ENCODE measurements at places on chromosomes 2 and 18.

- DNase-seq, result no peak
Measured at GRCh38 chr2:1987379-1987778, 243.1 kb upstream of the PXDN start.

GRCh38 chr2:113231064-113231463 lies 47.7 kb downstream of the PAX8 start:
- no peak for DNase-seq

DNA sequence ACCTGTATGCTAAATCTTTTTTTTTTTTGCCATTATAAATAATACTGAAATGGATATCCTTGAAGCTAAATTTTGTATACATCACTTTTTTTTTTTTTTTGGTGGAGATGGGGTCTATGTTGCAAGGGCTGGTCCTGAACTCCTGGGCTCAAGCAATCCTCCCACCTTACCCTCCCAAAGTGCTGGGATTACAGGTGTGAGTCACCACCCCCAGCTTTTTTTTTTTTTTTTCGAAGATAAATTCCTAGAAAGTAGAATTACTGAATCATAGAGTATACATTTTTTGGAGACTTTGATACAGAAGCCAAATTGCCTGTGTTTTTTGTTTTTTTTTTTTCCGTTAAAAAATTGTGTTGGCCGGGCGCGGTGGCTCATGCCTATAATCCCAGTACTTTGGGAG lies 51.0 kb upstream of the MCFD2 start:
- no peak for DNase-seq

DNA sequence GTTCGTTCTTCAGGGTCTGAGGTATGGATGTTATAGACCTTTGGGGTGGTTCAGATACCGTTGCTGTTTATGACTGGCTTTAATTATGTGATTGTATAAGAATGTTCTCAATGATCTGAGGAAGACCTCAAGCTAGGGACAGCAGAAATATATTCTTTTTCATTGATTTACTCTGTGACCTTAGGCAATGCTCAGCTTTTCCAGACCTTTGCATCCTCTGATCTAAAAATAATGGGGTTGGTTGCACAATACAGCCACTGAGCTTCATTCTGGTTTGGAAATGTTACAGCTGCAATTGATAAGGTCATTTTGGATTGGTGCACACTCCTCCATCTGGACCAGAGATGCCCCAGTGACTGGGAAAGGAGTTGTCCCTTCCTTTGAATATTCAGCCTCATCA lies 17.2 kb upstream of the CABYR start:
- DNase-seq, result no peak

- no peak for DNase-seq
Measured at GRCh38 chr2:182116774-182117173, 131.1 kb downstream of the PPP1R1C start.

- DNase-seq, result no peak
Measured at GRCh38 chr2:111712940-111713515, 171.0 kb downstream of the ANAPC1 start.

GRCh38 chr2:201558232-201558631 lies 85.1 kb downstream of the TMEM237 start:
- no peak for DNase-seq

GRCh38 chr2:199929262-199929661 lies 18.2 kb downstream of the C2orf69 start:
- no peak for DNase-seq

GRCh38 chr18:54191352-54191751 lies 33.1 kb downstream of the MBD2 start:
- DNase-seq, result no peak

- no peak for DNase-seq
Measured at GRCh38 chr2:44444881-44445280, 83.1 kb downstream of the CAMKMT start.

DNA sequence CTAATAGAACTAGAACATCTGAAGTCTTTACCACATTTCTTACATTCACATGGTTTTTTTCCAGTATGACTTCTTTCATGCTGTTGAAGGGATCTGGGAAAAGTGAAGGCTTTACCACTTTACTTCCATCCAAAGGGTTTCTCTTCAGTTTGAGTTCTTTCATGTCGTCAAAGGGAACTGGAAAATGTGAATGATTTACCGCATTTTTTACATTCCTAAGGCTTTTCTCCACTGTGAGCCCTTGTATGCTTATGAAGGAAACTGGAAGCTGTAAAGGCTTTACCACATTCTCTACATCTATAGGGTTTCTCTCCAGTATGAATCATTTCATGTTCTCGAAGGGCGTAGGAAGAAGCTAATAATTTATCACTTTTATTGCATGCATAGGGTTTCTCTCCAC lies 46.7 kb downstream of the NBEAL1 start:
- DNase-seq, result no peak

DNA sequence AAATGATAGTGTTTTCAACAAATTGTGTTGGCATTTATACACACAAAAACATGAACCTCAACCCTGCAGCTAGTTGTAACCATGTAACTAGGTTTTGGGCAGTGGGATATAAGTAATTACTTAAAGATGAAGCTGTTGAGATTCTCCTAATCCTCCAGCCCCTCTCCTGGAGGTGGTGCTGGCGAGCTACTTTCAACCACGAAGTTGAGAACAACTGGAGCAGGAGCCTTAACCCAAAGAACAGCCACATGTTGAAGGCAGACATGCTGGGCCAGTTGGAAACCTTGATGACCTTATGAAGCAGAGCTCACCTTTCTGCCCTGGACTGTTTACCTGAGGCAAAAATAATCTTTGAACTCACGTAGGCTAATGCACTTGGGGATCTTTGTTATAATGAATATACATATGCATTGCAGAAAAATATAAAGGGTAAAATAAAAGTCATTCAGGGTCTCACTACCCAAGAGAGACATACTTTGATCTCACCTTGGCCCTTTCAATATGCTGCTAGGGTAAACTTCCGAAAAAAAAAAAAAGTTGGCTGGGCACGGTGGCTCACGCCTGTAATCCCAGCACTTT lies 89.6 kb upstream of the NPAS2 start:
- no peak for DNase-seq

- no peak for DNase-seq
Measured at GRCh38 chr2:110116033-110116710, 550 bp upstream of the MALL start.

- DNase-seq, result no peak
Measured at GRCh38 chr2:25285265-25286024, 56.3 kb downstream of the DNMT3A start.

- no peak for DNase-seq
Measured at GRCh38 chr2:124136110-124136509, 111.0 kb downstream of the CNTNAP5 start.

DNA sequence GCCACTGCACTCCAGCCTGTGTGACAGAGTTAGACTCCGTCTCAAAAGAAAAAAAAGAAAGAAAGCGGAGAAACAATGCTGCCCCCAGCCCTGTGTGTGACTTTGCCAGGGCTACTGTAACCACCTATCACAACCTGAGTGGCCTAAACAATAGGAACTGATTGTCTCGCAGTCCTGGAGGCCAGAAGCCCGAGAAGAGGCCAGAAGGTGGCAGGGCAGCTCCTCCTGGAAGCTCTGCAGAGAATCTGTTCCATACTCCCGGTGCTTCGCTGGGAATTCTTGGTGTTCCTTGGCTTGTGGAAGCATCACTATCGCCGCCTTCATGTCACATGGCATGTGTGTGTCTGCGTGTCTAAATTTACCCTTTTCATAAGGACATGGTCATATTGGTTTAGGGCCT lies 14.4 kb upstream of the RAB17 start:
- no peak for DNase-seq

- no peak for DNase-seq
Measured at GRCh38 chr18:38611036-38611964, 1045.7 kb upstream of the CELF4 start.

GRCh38 chr2:16382451-16382850 lies 283.2 kb downstream of the CYRIA start:
- DNase-seq, result no peak

DNA sequence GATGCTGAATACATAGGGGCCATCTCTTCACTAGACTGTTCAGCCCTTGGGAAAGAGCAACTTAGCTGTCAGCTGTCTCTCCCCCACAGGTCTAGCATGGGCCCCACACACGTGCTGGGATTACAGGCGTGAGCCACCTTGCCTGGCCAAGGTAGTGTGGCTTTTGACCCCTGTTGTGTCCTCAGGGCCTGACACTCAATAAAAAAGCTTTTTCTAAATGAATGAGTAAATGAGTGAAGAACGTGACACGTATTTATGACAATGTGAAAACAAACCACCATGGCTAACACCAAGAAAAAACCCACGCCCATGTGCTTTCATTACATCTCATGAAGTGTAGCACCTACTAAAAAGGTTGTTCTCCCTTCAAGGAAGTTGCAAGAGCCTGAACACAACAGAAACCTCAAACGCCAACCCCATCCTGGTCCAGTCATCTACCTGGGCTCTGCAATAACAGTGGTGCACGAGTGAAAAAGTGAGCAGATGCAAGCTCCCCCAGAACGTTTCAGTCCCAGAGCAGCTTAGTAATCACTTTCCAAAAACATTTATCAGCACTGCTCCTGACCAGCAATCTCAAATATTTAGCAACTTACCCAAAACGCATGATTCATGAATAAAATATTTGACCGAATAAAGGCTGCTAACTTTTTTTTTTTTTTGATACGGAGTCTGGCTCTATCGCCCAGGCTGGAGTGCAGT lies 3.4 kb downstream of the WDFY1 start:
- no peak for DNase-seq

DNA sequence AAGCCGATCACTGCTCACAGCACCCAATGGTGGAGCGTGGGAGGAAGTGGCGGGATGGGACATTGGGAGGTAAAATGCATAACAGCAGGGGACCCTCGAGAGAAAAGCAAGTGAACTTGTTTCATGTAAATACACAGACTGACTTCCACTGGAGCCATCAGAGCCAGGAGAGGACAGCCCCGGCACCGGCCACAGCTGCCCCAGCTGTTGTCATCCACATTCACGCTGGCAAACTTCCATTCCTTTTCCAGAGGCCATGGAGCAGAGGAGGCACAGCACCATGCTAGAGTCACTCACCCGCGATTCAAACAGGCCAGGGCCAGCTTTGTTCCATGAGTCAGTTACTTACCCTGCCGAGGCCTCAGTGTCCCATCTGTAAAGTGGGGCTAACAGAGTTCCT lies 610.9 kb upstream of the SALL3 start:
- DNase-seq, result no peak

DNA sequence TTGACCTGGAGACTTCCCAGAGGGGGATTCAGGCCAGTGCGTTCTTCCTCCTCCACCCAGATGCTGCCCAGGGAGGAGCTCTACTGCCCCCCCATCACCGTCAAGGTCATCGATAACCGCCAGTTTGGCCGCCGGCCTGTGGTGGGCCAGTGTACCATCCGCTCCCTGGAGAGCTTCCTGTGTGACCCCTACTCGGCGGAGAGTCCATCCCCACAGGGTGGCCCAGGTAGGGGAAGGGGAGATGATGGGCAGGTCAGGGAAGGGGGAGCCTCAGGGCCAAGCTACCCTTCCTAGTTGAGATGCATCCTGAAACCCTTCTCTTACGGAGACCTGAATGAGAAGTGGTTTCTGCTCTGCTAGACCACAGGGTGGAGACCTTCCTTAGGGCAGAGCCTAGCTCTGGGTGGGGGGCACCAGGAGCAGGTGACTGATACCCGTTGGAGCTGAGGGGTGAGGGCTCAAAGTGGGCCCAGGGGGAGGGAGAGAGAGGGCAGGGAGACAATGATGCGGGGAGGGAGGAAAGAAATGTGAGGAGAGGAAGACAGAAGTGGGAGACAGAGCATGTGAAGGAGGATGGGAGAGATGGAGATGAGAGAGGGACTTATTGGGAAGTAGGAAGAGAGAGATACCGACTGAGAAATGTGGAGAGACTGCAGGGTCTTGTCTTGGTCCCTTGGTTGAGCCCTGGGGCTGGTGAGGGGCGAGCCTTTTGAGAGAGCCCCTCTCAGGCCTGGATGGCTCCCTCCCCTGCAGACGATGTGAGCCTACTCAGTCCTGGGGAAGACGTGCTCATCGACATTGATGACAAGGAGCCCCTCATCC lies 159.4 kb downstream of the DYSF start:
- no peak for DNase-seq

DNA sequence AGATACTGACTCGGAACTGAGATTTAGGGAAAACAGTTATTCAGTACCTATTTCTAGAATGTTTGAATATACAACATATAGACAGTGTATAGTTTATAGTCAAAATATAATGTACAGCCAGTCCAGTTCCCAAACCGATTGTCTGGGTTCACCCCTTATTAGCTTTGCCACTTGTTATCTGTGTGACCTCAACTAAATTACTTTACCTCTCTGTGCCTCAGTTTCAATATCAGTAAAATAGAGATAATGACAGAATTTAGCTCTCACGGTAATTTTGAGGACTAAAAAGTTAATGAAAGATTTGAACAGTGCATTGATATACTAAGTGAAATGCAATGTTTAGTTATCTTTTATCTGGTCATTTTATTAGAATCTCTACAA lies 750 bp upstream of the RIOK3 start:
- DNase-seq, result no peak

DNA sequence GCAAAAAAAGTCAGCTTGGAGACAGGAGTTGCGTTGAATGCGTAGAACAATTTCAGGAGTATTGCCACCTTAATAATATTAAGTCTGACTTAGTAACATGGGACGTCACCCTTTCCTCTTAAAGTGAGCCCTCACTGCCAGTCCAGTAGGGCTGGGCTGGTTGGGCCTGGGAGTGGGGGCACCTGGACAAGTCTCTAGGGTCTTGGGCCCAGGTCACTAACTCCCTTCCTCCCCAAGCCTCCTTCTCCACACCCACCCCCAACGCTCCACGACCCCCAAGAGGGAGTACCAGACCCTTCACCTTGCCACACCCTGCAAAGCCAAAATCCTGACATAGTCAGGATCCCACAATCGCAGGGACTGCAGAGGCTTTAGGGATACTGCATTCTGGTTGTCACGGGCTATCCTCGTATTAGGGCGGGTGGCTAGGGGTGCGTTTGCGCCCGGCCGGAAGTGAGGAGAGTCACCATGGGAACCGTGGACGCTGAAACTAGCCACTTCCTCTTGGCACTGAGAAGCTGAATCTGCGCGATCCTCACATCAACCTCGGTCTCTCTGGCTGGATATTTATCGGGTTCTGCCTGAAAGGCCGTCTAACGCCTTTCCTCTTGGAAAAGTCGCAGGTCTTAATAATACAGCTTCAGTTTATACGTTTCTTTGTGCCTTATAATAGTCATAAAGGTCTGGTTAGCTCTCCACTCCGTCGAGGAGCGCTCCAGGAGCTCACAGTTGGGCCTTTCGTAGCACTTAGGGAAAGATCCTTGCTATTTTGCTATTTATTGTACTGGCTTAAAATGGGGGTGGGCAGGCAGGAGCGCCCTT lies 10.3 kb upstream of the CXXC1 start:
- peak; percentile 88 for DNase-seq

GRCh38 chr18:48735080-48735676 lies 196.3 kb downstream of the CTIF start:
- DNase-seq, result no peak

GRCh38 chr2:84900971-84901370 lies 4.5 kb upstream of the TMSB10 start:
- DNase-seq, result no peak
